ENCODE measurements at places on chromosomes 16 and 17.

DNA sequence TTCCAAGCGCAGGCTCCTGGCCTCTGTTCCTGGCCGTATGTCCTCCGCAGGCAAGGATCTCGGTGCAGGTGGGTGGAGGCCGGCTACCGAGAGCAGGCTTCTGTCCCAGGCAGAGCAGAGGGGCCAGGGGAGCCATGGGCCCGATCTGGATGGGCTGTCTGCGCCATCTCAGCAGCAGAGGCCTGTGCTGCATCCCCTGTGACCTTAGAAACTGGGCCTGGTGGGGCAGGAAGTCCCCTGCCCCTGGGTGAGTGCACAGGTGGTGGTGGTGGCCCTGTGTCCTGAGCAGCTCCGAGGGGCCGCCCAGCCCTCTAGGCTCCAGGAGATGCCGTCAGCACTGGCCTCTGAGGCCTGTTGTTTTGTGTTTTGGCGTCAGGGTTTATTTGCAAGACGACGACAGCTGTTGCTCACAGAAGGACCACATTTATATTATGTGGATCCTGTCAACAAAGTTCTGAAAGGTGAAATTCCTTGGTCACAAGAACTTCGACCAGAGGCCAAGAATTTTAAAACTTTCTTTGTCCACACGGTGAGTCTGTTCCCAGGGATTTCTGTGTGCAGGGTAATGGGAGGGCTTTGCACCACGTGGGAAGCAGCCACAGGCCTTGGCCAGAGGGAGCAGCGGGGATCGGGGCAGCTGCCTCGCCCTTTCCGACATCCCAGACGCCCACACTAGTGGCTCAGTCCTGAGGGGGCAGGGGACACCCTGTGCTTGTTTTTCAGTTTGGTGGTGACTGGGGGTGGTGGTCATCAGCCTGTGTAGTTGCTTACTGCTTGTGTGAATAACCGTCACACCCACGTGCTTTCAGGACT is 59.1 kb downstream of the PDPK1 start:
- no peak for DNase-seq

GRCh38 chr16:89132194-89133005 is 38.7 kb downstream of the ACSF3 start:
- no peak for DNase-seq

DNA sequence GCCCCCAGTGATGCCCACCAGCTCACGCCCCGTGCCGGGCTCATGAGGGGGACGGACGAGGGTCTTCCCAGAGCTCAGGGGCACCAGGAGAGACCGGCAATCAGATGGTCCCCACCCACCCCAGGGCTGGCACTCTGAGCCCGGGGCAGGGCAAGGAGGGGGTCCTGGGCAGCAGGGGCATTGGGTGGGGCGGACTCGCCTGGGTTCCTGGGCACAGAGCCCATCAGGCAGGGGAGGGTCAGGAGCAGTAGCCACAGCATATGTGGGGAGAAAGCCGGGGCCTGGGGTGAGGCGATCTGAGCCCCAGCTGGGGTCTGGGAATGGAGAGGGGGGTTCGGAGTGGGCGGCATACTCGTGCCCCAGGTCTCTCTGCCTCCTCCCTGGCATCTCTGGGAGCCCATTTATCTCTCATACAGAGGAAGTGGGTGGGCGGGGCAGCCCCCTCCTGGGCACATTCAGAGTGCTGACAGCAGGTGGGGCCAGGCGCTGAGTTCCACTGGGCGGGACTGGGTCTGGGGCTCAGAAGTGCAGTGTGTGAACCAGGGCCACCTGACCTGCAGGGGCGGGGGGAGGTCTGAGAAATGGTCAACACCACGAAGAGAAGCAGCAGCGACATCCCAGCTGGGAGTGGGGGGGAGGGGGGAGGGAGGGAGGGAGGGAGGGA is 20.5 kb upstream of the UBE2I start:
- no peak for DNase-seq

- no peak for DNase-seq
Observed at GRCh38 chr17:77749989-77750388, 208.5 kb upstream of the TNRC6C start.

- DNase-seq: no peak
Observed at GRCh38 chr17:50868602-50869001, 2.4 kb upstream of the TOB1 start.

DNA sequence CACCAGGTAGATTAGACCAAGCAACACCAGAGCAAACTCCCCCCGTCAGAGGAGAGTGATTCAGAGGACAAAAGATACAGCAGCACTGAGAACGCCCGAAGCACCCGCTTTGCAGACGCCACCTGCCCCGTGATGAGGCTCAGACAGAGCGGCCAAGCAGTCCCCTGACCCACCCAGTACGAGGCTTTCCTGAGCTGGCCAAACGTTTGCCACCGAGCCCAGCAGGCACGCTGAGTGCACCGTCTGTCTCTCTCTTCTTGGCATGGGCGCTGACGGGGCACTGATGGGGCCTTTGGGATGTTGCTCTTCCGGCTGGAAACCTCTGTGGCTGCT is 19.4 kb upstream of the WDR45B start:
- DNase-seq: no peak
